Mesenteric fat pad (tissue), 1 donor: ENCODE measurements at places on chromosomes 1 and 21. TPM values are rescaled to one million over a fixed set of nuclear protein-coding genes. Genes with fewer than 3 reads are reported as not detected.

GRCh38 chr1:110787328-110788071 is 85.4 kb upstream of the CD53 start:
- no peak for DNase-seq

GRCh38 chr1:64545118-64545843 is 75.4 kb downstream of the CACHD1 start:
- DNase-seq: no peak

Gene HTR6
- total RNA-seq: not detected

GRCh38 chr1:151976858-151977257 is 16.8 kb downstream of the S100A10 start:
- DNase-seq: no peak

Gene MAP3K7CL
- total RNA-seq: 3.9 TPM
